Stimulated activated naive CD4-positive, alpha-beta T cell treated with Interleukin-2 at 50 U/mL for 16 hours (primary cell): ENCODE measurements at places on chromosomes 3 and 15.

DNA sequence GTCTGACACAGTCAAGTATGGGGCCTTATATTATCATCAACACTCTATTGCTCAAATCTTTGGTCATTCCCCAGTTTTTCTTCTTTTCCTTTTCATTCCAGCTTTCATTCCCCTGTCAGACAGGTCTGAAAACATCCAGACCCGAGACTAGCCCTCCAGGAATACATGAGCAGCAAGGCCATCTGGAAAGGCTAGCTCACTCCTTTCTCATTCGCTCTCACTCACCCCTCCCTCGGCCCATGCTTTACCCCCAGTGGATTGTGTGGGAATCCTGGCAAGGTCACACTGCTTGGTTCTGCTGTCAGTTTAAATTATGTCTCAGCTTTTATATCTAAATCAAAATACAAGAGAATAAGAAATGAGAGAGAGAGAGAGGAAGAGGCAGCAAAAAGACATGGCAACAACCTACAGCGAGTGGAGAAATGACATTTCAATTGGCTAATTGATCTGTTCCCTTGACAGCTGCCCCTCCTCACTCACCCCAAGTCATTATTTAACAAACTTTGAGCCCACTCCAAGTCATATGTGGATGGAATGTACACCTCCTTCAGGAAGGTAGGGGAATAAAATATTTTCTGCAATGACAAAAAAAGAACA lies 962.2 kb downstream of the TUSC7 start:
- no peak for DNase-seq

DNA sequence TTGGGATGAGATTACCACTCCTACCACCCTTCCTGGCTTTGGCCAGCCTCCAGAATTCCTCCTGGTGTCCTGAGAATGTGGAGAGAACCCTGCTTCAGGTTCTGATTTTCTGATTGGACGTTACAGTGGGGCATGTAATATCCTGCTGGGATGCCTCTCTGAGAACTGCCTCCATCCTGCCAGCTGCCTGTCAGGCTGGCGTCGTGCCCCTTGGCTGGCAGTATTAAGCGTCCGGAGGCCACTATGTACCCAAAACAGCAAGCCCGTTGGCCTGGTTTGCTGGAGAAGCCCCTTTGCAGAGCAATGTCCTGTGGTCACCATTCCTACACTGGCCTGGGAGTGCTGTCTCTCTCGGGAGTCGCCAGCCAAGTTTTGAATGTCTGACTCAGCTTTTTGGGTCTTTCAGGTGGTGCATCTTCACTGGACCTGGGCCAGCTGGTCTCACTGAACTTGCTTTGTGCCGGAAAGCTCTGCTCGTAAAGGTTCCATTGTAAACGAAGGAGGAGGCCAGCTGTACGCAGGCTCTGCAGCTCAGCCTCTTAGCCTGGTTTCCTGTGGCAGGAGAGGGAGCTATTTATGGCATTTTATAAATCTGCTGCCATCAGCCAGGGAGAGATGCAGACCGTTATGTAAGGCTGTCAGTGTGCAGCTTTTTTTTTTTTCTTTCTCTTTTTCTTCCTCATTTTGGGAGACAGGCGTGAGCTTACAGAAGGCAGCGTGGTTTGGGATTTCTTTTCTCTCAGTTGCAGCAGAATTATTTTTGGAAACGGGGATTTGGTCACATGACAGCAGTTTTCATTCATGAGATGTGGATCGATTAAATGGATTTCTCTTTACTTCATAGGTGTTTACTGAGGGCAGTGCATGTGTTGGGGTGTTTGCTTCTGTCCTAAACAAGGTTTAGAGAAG lies 19.0 kb upstream of the TRAK1 start:
- DNase-seq: no peak

DNA sequence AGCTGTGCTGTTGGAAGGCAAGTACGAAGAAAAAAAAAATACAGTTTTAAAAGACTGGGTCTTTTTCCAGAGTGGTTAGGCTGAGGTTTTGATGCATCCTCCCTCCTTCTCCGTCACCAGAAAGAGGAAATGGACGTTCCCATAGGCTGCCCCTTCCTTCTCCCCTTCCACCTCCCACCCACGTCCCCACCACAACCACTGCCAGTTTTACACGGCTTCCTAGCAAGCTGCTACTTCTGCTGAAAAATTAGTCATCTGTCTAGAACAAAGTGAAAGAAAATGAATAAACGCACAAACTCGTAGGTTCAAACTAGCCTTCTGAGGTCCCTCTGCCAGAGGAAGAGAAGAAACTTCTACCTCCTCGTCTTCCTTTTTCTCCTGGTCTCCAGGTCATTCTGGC lies 71.6 kb upstream of the RPL35A start:
- DNase-seq: peak; percentile 48

GRCh38 chr15:25668236-25668795 lies 194.8 kb downstream of the ATP10A start:
- DNase-seq: no peak

DNA sequence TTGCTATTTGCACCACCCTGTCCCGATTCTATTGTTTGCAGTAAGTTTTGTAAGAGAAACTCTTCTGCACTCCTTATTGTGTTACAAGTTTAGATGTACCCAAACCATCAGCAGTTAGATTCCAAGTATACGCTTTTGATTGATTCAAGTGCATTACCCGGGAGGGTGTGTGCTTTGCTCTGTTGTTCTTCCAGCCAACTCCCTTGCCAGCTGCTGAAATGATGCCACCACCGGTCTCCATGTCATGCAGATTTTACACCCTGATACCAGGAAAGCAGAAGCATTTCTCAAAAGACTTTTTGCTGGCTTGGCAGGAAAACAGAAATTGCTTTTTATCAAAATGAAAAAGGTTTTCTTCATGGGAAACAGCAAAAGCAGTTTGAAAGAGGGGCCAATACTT lies 1006.6 kb upstream of the CFAP20DC start:
- DNase-seq: no peak

- no peak for DNase-seq
These were observed 478.6 kb downstream of the ZIC1 start for GRCh38 chr3:147887797-147888196.

DNA sequence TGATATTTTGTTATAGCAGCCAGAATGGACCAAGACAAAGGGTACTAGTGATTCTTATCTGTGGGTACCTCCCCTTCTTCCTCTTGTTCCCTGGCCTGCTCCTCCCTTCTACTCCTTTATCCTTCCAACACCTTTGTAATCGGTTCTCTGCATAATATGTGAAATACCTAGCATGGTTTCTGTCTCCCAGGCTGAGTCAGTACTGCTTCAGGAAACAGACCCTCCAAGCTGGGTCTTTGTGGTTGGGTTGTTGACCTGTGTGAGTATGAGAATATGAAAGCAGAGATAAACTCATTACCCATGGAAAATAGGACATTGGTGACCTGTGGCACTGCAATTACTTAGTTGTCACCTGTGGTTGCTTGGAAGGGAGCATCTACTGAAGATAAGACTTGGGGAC lies 69.3 kb upstream of the KLF13 start:
- no peak for DNase-seq
